Suppressor macrophage treated with lipopolysaccharide for 1 hour (primary cell): ENCODE measurements at places on chromosomes 7 and 10.

GRCh38 chr10:59830601-59831259 is 75.6 kb downstream of the CCDC6 start:
- DNase-seq = peak; percentile 76

DNA sequence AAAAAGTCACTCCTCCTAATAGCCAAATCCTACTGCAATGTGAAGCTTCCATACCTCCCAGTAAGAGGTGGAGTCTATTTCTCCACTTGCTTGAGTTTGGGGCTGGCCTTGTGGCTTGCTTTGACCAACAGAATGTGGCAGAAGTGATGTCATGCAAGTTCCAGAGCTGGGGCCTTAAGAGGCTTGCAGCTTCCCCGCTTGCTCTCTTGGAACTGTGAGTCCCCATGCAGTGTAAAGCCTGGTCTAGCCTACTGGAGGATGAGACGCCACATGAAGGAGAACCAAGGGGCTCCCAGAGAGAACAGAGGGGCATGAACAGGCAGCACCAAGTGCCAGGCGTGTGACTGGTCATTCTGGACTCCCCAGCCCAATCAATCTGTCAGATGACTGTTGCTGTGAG is 58.6 kb upstream of the OPALIN start:
- peak; percentile 56 for DNase-seq

GRCh38 chr7:1274876-1275375 is 42.3 kb downstream of the UNCX start:
- no peak for DNase-seq

DNA sequence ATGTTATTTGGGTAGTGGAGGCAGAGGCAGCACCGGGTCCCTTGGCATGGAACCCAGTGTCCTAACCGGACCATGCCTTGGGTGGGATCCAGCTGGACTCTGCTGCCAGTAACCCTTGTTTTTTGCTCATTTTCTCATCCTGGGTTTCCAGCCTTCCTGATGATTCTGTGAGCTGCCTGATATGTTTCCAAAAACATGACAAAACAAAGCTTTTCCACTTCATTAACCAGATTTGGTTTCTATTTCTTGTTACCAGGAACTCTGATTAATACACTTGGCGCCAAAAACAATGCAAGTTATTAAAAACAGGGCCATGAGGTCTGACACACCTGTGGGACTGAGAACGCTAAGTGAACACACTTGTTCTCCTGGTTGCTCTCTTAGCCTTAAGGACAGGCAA is 32.8 kb upstream of the DLG5 start:
- no peak for DNase-seq

DNA sequence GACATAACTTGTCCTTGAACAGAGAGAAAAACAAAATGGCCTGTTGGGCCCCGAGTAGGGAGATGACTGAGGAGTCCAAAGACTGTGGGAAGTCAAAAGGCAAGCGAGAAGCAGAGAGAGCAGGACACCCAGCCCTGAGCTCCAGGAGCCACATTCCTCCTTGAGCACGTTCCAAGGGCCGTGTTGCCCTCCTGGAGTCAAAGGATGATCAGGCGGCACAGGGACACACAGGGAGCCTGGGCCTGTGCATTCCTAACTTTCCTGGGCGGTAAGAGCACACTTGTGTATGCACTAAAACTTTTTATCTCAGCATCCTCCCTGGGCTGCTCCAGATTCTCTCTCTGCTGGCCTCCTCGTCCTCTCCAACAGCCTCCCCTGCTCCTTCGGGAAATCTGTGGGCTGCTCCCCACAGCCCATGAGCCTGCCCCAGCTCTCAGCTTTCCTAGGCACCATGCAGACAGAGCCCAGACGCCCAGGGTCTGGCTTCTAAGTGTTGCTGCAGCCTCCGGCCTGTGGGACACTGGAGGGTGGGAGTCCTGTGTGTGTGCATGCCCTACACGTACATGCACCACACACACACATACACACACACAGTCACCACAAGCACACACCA is 281.8 kb downstream of the POU6F2 start:
- DNase-seq = no peak

- no peak for DNase-seq
Observed at GRCh38 chr7:82318786-82319185, 124.8 kb downstream of the CACNA2D1 start.

GRCh38 chr7:4699841-4700240 is 17.7 kb downstream of the FOXK1 start:
- no peak for DNase-seq

DNA sequence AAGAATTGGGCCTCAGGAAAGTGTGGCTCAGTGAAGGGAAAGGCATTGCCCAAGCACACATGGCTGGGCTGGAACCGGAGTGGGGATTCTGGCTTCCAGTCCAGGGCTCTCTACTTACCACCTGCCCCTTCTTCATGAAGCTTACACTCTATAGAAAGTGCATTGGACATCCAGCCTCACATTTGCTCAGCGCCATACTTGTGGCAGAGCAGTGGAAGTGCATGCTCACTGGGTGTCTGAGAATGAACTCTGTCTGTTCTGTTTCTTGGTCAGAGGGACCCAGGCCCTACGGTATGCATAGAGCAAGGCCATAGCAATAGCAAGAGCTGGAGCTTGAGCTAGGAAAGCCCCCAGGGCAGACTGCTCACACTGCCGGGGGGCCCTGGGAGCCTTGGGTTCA is 1253.5 kb downstream of the TYW1 start:
- DNase-seq = no peak

- no peak for DNase-seq
Observed at GRCh38 chr10:118873738-118874105, 119.0 kb upstream of the CACUL1 start.

- DNase-seq = no peak
Observed at GRCh38 chr10:58851606-58852005, 324.8 kb upstream of the PHYHIPL start.

- DNase-seq = no peak
Observed at GRCh38 chr7:25383402-25383801, 155.1 kb upstream of the NPVF start.

DNA sequence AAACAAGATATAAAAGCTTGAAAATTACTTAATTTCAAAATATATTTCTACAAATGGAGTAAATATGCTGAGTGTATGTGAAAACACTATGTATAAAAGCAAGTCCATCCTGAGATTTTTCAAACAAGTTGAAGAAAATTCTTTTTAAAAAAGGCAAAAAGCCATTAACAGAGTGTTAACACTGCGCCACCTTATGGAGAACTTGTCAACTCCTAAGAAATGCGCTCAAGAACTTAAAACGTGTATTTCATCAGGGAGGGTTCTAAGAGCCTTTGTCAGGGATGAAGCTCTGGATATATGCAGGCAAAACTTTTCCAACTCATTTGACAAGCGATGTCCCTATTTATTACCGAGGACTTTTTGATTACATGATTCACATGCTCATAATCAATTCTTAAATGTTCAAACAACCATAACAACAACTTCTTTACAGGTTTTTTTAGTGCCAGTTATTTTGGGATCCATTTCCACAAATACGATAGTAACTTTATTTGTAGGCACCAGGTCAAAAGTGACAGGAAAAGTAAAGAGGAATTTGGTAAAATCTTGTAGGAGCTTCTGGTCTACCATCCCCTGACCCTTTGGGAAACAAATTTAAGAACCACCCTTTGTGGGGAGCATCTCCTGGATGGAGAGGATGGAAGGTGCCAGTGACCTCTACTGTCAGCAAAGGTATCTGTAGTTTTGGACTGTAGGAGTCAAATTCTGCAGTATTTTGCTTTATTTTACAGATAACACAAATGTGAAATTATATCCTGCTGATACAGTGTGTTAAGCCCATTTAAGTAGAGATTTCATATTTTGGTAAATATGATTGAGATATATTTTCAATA is 23.2 kb downstream of the CALCR start:
- DNase-seq = peak; percentile 52

GRCh38 chr10:49352323-49352722 is 43.6 kb downstream of the DRGX start:
- no peak for DNase-seq

GRCh38 chr10:36187380-36188079 is 545.4 kb upstream of the FZD8 start:
- DNase-seq = no peak

GRCh38 chr10:19908991-19909696 is 92.9 kb downstream of the PLXDC2 start:
- DNase-seq = no peak

- peak; percentile 96 for DNase-seq
Observed at GRCh38 chr10:14617852-14618251, 156.8 kb downstream of the FAM107B start.

DNA sequence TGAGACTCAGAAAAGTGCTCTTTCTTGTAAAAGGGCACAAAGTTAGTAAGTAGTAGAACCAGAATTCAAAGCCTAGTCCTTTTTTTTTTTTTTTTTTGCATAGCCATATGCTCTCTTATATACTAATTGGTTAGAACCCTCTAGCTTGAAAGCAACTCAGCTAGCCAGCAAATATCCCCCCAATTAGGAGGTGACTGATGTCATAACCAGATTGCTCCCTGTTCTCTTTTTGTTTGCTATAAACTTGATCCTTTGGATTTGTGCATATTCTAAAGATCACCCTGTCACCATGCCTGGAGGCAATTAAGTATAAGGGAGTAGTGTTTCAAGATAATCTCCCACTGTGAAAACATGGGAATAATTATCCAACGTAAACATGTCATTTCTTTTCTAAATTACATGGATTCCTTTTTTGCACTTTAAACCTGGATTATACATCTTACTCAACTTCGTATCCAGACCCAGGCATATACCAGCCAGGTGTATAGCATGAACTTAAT is 963.4 kb downstream of the CNTNAP2 start:
- no peak for DNase-seq

GRCh38 chr7:151248346-151249033 is at the start of gene SMARCD3:
Gene SMARCD3 (minus strand): TSS chr7:151248694. CDS start chr7:151248562, 132 bp downstream.
- peak; percentile 32 for DNase-seq

DNA sequence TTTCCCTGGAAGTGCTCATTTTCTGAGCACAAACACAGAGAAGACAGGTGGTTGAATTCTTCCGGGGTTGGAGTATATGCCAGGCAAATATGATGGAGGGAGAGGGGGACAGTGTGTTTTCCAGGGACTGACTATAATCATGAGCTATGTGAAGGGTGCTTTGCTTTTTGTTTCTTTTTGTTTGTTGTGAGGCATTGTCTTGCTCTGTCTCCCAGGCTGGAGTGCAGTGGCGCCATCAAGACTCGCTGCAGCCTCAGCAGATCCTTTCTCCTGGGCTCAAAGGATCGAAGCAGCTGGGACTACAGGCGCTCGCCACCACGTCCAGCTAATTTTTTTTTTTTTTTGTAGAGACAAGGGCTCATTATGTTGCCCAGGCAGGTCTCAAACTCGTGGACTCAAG is 47.3 kb upstream of the CPN1 start:
- DNase-seq = no peak

DNA sequence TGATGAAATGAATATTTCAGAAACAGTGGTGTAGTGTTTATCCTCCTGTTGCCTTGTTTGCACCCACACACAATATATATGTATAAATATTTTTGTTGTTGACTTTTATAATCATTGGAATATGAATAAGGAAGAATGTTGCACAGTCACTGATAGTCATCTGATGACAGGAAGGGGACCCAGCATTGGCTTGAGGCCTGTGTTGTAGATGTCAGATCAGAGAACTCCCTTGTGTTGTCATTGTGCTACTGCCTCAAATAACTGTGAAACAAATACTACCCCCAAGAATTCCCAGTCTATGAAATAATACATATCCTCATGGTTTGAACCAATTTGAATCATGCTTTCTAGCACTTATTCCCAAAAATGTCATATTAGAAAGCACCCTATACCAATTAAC is 84.0 kb downstream of the NRG3 start:
- no peak for DNase-seq

GRCh38 chr7:117202511-117202910 is 120.3 kb downstream of the WNT2 start:
- DNase-seq = no peak

DNA sequence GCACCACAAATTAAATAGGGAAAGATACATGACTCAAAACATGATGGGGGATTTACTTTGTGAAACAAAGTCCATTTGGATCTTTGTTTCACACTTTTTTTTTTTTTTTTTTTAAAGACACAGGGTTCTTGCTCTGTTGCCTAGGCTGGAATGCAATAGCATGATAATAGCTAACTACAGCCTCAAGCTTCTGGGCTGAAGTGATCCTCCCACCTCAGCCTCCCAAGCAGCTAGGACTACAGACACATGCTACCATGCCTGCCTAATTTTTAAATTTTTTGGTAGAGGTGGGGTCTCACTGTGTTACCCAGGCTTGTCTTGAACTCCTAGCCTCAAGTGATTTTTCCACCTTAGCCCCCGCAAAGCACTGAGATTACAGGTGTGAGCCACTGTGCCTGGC is 172.6 kb upstream of the KLF14 start:
- peak; percentile 45 for DNase-seq

DNA sequence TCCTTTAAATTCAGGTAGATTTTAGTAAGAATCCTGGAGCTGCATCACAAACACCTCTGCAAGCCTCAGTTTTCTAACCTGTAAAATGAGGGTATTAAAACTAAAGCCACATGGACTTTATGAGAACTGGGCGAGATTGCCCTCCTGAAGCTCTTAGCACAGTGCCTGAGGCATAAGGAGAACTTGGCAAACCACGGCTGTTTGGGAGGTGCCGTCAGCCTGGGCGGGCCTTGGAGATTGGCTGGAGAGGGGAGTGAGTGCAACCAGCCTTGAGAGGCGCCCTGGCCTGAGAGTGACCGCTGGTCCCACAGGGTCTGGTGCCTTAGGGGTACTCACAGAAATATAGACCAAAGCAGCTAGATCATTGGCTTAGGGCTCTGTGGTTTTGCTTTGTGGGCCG is 5.4 kb upstream of the TNS3 start:
- peak; percentile 73 for DNase-seq

DNA sequence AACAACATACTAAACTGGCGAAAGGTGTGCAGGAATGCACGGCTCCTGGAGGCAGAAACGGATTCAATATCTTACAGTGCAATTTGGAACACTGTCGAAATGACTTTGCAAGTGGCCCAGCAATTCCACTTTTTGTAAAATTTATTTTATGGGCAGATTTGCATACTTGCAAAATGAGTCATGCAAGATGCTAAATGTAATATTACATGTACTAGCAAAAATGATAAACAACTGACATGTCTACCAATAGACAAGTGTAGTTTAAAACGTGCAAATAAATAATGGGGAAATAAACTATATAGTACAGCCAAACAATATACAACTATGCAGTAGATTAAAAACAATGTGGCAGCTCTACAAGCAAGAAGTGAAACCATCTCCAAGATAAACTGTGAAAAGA is 97.7 kb downstream of the ARHGAP12 start:
- DNase-seq = no peak

DNA sequence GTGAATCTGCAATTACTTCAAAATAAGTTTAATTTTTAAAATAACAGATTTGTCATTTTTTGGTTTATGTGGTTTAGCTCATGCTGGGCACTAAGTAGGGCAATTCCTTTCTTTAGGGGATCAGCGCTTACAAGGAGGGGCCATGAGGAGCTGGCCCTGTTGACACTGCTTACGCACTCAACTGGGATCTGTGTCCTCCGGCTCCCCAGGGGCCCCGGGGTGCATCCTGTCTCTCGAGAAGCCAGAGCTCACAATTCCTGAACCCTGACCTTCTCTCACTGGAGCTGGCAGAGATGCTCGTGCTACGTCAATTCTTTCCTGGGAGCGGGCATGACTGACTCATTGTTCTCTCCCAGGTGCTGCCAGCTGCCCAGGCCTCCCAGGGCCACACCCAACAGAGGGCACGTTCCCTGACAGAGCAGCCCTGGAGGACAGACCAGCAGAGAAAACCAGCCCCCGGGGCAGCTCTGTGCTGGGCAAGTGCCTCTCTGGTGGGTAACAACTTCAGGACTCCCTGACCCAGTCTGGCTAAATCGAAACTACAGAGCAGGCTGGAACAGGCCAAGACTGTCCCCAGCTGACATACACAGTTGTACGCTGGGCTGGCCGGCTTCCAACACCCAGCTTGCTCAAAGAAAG is 36.8 kb downstream of the CTBP2 start:
- DNase-seq = no peak

GRCh38 chr7:134339475-134339874 is 22.7 kb upstream of the SLC35B4 start:
- no peak for DNase-seq
